ENCODE measurements at places on chromosomes 4 and X. TPM values are rescaled to one million over a fixed set of nuclear protein-coding genes. Genes with fewer than 3 reads are reported as not detected.
A peak's percentile ranks its signal among the peaks of the same experiment; 100 is the strongest.

ABCG2 gene
- total RNA-seq: 5.1 TPM

GRCh38 chr4:688854-689681, at the start of gene SLC49A3:
SLC49A3 (minus strand) TSS chr4:689151; CDS start chr4:689127, 24 bp downstream.
- DNase-seq: peak; percentile 81

DNA sequence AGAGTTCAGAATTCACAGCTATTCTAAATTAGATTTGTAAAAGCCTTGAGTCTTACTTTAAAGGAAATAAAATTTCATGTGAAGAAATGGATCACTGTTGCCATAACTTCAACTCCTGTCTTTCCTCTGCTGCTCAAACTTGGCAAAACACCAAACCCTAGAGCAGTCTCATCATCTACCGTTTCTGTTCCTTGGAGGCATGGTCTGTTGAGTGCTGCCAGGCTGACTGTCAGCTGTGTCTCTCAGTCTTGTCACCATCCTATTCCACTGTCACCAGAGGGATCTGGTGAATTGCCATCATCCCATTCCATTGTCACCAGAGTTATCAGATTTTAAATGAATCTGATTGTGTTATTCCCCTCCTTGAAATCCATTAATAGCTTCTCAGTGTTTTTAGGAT, 55.6 kb downstream of the STIM2 start:
- DNase-seq: no peak

GRCh38 chr4:48944252-48944651, 37.7 kb upstream of the OCIAD2 start:
- no peak for DNase-seq

VEGFC gene
- 8.1 TPM for total RNA-seq

GRCh38 chr4:121421594-121421993, 40.8 kb upstream of the QRFPR start:
- DNase-seq: no peak

DNA sequence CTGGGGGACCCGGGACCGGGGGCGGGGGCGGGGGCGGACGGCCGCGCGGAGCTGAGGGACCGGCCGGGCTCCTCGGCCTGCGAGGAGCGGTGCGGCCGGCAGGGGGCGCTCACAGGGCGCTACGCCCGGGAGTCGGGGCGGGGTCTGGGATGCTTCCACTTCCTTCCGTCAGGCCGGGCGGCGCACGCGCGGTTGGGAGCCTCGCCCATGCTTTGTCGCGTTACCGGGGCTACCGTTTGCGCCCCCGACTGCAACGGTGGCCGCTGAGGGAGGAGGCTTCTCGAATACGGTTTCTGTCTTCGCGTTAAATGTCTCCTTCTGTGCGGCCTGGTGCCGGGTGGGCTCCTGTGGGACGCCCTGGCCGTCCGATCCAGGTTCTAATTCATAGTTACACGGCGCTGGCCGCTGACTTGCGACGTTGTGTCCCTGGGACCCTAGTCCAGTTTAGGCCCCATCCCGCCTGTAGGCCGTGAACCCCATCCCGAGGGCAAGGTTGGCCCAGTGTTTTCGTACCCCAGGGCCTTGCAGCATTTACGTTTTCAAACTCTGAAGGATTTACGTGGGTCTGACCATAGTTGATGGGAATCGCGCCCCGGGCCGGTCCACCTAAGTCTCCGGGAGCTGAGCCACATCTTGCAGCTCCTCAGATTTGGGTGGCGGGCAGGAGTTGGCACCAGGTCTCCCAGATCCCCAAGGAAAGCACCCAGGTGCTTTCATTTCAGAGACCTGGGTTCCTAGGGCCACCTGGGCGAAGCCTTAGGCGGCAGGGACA, 549 bp downstream of the MSL3 start:
- peak; percentile 92 for DNase-seq
